Activated CD4-positive, CD25-positive, alpha-beta regulatory T cell treated with anti-CD3 and anti-CD28 coated beads, Interleukin-2, amount 50 U/mL, for 24 hours (primary cell): ENCODE measurements at places on chromosomes 12 and 14.

DNA sequence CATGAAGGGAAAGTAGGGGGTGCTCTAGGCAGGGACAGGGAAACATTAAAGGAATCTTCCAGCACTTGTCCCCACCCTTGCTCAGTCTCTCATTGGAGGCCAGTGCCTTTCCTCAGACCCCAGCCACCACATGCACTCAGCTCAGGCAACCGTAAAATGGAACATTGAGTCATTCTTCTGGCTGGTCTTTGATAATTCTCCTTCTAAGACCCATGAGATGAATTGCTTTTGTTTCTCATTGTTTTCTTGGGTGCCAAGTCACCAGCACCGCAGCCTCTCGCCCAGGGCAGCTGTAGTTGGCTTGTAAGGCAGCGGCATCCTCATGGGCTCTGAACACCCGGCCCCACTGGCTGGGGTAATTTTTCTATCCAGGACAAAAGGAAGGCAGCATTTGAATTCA is 108.2 kb downstream of the PHETA1 start:
- ATAC-seq, result no peak

GRCh38 chr14:85459361-85460000 is 70.5 kb upstream of the FLRT2 start:
- no peak for ATAC-seq

- no peak for ATAC-seq
These were observed 447.2 kb downstream of the SNAPC1 start for GRCh38 chr14:62209287-62209899.

DNA sequence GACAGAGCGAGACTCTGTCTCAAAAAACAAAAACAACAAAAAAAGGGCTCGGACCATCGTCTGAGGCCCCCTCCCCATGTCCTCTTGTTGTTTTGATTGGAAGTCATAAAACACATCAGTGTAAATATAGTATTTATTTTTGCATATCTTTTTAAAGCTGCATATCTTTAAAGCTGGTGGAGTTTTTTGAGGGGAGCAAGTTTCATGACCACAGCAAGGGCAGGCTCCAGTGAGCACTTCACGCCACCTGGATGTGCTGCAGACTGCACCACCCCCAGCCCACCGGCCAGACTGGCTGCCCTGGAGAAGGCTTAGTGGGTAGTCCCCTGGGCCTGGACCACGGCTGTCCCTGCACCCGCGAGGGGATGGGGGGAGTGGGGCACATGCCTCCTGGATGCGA is 11.9 kb upstream of the BCL7A start:
- ATAC-seq, result no peak

GRCh38 chr14:22884076-22884737 is 1.2 kb downstream of the REM2 start:
- ATAC-seq, result no peak

DNA sequence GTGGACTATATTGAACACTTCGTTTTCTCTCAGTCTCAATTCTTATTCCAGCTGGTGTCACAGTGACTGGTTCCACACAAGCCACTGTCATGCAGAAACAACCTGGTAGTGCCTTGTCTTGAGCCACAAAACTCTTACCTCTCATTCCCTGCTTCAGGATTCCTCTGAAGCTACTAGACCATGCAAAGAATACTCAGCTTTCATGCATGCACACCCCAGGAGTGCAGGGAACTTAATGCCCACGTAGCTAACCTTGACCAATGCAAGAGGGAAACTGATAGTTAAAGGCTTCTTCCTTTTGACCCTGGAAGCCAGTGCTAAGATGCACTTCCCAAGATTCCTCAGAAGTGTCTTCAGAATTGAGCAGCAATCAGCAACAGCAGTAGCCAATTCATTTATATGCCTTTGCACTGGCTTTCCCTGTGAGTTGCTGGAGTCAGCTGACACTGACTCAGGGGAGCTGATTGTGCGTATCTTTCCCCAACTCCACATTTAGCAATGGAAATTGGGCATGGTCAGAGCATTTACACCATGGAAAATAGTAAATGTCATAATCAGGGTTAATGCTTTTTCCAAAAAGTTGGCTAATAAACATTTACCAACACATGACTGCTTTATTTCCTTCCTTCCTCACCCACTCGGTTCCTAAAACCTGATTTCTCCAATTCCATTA is 113.6 kb upstream of the SLC35F4 start:
- ATAC-seq, result no peak

- ATAC-seq, result no peak
These were observed 14.7 kb upstream of the OASL start for GRCh38 chr12:121053706-121054105.
